Naive thymus-derived CD4-positive, alpha-beta T cell (primary cell): ENCODE measurements at places on chromosomes 1 and 21.

DNA sequence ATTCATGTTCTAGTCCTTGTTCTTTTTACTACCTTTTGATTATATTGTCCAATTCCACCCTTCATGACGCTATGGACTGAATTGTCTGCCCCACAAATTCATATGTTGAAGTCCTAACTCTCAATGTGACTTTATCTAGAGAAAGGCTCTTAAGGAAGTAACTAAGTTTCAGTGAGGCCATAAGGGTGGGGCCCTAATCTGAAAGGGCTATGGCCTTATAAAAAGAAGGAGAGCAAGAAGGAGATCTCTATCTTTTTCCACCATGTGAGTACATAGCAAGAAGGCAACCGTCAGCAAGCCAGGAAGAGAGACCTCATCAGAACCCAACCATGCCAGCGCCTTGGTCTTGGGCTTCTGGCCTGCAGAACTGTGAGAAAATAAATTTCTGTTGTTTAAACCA, 95.9 kb downstream of the HIVEP3 start:
- DNase-seq = no peak
- H3K4me1 ChIP-seq = no peaks in the 10 kb centered on the region
- no peak overlapping the region for H3K27ac ChIP-seq
- H3K27me3 ChIP-seq = no peaks in the 10 kb centered on the region

- H3K27ac ChIP-seq = no peak overlapping the region
- H3K4me1 ChIP-seq = no peaks in the 10 kb centered on the region
- no peak overlapping the region for H3K4me3 ChIP-seq
- H3K27me3 ChIP-seq = no peaks in the 10 kb centered on the region
- DNase-seq = no peak
Measured at GRCh38 chr1:212987702-212988322, 27.9 kb downstream of the ANGEL2 start.

DNA sequence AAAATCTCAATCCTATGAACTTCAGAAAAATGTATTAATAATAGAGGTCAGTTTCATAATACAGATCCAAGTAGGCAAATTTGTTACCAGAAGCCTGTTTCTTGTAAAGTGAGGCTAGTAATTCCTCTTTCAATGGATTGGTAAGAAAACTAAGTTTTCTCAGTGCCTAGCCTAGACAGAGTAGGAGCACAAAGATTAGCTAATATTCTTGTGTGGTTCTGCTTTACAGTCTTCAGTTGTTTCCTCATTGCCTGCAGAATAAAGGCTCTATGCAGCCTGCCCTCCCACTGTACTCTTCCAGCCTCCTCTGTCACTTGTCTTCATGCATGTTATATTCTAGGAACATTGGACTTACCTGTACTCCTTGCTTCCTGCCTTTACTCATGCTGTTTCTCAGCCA, 2.4 kb upstream of the PPP1R15B start:
- no peak overlapping the region for H3K27ac ChIP-seq
- H3K27me3 ChIP-seq = no peaks in the 10 kb centered on the region
- H3K36me3 ChIP-seq = peaks cover 20% of the 10 kb centered on the region
- H3K4me1 ChIP-seq = no peaks in the 10 kb centered on the region
- H3K4me3 ChIP-seq = no peak overlapping the region

- H3K36me3 ChIP-seq = peaks cover 68% of the 10 kb centered on the region
- H3K27me3 ChIP-seq = no peaks in the 10 kb centered on the region
- DNase-seq = no peak
- H3K4me3 ChIP-seq = no peak overlapping the region
- no peak overlapping the region for H3K27ac ChIP-seq
Measured at GRCh38 chr1:154550657-154551056, 7.8 kb downstream of the UBE2Q1 start.

- no peak overlapping the region for H3K27ac ChIP-seq
- no peaks in the 10 kb centered on the region for H3K4me1 ChIP-seq
- no peaks in the 10 kb centered on the region for H3K27me3 ChIP-seq
- H3K36me3 ChIP-seq = no peaks in the 10 kb centered on the region
Measured at GRCh38 chr1:96075704-96076455, 645.7 kb upstream of the PTBP2 start.

DNA sequence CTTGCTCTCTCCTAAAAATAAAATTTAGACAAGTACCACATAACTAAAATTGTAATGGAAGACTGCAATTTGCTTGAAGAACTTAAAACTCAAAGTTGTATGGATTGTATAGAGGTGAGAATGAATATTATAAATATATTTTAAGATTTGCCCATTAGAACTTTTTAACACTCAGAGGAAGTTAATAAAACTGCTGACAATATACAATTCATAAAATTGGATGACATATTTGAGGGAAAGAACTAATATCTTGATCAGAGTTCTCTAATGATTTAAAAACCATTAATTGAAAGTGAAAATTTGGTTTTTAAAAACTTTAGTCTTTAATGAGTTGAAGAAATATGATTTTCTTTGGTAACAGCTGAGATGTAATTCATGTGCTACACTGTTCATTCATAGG, 20.9 kb downstream of the TTC3 start:
- no peaks in the 10 kb centered on the region for H3K4me1 ChIP-seq
- peaks cover 63% of the 10 kb centered on the region for H3K36me3 ChIP-seq
- no peak overlapping the region for H3K27ac ChIP-seq
- no peak for DNase-seq

DNA sequence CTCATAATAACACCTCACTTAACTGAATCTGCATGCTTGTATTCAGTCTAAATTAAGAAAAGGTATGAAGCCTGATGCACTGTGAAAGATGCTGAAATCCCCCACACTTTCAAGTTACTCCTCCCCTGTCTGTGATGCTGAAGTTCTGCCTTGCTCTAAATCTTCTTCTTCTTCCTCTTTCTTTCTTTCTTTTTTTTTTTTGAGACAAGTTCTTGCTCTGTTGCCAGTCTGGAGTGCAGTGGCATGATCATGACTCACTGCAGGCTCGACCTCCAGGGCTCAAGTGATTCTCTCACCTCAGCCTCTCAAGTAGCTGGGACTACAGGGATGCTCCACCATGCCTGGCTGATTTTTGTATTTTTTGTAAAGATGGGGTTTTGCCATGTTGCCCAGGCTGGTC, 231.0 kb upstream of the B3GALT2 start:
- H3K27ac ChIP-seq = no peak overlapping the region
- H3K4me3 ChIP-seq = peak overlapping the region; percentile 45
- H3K27me3 ChIP-seq = no peaks in the 10 kb centered on the region
- no peaks in the 10 kb centered on the region for H3K36me3 ChIP-seq
- DNase-seq = no peak
- peaks cover 23% of the 10 kb centered on the region for H3K4me1 ChIP-seq

GRCh38 chr1:84768634-84769033, 78.4 kb upstream of the SSX2IP start:
- no peaks in the 10 kb centered on the region for H3K27me3 ChIP-seq
- no peak overlapping the region for H3K27ac ChIP-seq
- DNase-seq = no peak
- no peaks in the 10 kb centered on the region for H3K4me1 ChIP-seq

- H3K27me3 ChIP-seq = no peaks in the 10 kb centered on the region
- H3K27ac ChIP-seq = no peak overlapping the region
- H3K4me1 ChIP-seq = no peaks in the 10 kb centered on the region
- H3K4me3 ChIP-seq = no peak overlapping the region
- no peak for DNase-seq
Measured at GRCh38 chr1:63984257-63984929, 210.6 kb downstream of the ROR1 start.
